RPMI8226 (cell line): ENCODE measurements at places on chromosomes 11 and 22.
A peak's percentile ranks its signal among the peaks of the same experiment; 100 is the strongest.

- no peak for DNase-seq
Observed at GRCh38 chr11:7019500-7020182, 505 bp downstream of the ZNF214 start.

DNA sequence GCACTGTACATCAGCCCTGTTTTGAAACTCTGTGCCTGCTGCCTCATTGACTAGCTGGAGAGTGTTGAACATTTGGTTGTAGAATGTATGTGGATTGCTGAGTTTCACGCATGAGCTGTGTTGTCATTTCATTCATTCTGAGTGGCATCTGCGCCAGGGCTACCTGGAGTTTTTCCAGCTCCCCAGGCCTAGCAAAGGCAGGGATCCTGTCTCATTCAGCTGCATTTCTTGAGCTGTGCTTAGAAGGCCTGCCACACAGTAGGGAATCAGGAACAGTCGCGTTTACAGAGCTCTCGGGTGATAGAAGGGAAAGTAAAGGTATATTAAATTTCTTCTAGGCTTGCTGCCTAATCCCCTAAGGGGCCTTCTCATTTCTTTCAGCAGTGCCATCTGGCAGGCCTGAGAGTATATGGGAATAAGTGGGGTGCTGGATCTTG lies 44.3 kb downstream of the PTPRJ start:
- DNase-seq, result no peak

- DNase-seq, result no peak
Observed at GRCh38 chr22:22810018-22810427, 77.6 kb upstream of the IGLL5 start.

DNA sequence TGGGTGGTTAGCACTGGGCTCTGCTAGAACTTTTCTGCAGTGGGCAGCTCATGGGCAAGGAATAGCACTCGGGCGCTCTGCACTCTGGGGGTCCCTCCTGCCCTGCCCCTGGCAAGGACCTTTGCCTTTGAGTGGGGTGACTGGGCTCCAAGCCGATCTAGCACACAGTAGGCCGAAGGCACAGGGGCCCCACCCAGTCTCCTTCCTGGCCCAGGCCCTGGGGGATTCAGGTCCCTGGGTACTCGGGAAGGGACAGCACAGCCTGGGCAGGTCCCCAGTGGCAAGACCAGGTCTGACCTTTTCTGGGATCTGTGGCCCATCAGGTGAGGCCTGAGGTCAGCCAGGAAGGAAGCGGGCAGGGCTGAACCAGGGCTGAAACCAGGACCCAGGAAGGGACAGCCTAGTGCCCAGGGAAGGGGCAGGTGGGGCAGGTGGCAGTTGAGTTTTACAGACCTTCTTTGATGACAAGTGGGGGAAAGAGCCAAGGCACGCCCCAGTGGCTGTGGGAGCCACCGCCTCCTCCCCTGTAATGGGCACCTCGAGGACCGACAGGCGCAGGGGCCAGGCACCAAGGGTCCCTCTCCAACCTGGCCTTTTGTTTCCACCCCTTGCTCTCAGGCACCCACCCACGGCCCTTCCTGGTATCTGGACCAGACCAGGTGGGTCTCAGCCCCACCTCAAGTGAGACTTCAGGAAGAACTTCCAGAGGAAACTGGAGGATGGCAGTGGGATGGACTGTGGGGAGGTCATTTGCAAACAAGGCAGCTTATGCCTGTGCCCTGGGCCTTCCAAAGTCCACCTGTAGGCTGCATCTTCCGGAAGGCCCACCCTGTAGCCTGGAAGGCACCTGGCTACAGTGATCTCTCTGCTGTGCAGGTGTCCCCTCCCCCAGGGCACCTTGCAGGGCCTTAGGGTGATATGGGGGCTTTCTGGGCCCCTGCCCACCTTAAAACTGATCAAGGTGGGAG lies 883 bp upstream of the AIFM3 start:
- no peak for DNase-seq

DNA sequence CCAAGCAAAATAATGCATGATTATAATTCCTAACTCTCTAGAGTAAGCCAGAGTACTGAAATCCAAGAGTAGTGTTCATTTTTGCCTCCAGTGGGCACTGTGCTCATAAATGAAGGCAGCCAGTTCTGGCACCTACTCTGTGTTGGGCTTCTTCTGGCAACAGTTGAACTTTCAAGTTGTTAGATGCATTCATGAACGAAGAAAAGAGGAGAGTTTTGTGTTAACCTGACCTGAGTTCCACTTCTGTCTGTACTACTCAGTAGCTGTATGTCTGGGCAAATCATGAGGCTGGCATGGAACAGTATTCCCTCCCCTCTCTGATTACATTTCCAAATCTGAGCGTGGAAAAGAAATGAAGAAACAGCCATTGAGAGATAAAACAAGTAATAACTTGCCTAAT lies 20.3 kb upstream of the TENM4 start:
- peak; percentile 47 for DNase-seq

DNA sequence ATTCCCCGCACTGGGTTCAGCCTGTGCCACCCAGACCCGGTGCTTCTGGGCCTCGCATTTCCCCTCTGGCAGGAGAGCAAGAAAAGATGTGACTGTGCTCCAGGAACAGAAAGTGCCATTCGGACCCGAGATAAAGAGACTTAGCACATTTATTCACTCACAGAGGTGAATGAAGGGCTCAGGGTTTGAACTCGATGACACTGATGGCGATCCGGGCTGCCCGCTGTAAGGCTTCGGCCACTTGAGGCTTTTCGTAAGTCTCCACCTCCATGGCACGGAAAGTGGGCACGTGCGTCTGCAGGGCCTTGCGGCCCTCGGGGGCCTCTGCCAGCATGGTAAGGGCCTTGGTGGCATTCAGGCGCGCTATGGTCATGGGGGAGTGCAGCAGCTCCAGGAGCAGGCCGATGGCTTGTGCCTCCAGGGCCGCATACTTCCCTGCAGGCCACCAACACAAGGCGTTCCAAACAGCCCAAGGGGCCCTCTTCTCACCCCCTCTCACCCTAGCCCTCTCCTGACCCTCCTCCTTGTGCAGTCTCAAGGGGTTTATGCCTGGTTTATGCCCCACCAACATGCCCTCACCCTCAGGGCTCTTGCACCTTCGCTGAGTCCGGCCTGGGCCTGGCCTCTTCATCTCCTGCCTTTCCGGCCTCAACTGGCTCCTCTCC lies 10.9 kb upstream of the GNAZ start:
- no peak for DNase-seq

- DNase-seq, result no peak
Observed at GRCh38 chr11:94581926-94582325, 14.8 kb downstream of the PIWIL4 start.

DNA sequence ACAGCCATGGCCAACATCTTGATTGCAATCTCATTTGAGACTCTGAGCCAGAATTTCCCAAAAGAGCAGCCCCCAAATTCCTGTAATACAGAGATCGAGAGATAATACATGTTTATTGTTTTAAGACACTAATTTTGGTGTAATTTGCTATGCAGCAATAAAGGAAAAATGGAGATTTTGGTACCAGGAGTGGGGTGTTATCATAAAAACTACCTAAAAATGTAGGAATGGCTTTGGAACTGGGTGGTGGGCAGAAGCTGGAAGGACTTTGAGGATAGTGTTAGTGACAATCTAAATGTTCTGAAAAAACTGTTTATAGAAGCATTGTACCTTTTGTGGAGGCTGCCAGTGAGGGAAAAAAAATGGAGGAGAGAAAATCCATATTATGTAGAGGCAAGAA lies 32.4 kb downstream of the C11orf96 start:
- DNase-seq, result no peak

GRCh38 chr11:65111744-65112545 lies at the start of gene TM7SF2:
TSS of gene TM7SF2 (plus strand) at chr11:65111872. CDS start at chr11:65112016, 144 bp downstream.
- peak; percentile 100 for DNase-seq

DNA sequence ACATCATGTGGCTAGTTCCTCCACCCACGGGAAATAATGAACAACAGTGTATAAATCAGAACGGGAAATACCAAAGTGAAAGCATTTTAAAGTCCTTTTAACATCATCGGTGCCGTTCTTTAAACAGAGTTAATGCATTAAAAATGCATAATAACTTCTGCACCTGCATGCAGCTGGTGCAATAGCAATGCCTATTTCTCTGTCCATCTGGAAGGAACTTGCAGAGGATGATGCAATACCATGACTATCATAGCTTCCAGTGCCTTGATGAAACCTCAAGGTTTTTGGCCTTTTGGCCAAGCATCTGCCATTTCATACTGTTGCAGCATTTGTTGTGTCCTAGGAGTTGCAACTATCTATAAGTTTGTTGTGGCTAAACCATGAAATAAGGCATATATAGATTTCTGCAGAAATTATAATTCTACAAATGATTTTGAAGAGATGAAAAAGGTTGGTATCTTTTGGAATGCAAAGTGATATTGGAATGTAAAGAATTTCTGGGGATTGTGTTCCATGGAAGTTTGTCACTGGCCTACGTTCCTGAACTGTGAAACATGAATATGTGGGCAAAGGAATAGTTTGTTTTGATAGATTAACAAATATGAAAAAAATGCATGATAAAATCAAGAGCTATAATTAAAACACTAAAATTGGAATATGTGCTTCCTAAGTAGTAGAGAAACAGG lies 9.8 kb upstream of the EIF3F start:
- no peak for DNase-seq

GRCh38 chr11:106177311-106177710 lies 99.8 kb downstream of the AASDHPPT start:
- no peak for DNase-seq

GRCh38 chr11:28483072-28483867 lies 375.1 kb downstream of the METTL15 start:
- no peak for DNase-seq

DNA sequence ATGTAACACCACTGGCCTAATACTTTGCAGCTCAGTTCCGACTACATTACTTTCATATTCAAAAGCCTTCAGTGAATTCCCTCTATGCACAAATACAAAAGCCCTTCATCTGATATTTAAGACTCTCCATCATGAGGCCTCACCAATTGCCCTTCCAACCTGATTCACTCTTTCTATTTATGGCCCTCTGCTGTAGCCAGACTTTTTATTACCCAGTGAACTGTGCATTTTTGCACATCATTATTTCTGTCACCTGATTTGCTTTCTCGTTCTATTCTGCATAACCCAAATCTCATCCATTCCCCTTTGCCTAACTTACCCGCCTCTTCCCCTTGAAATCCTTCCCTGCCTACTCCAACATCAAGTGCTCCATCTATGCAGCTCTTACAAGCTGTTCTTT lies 78.3 kb downstream of the BBOX1 start:
- no peak for DNase-seq

DNA sequence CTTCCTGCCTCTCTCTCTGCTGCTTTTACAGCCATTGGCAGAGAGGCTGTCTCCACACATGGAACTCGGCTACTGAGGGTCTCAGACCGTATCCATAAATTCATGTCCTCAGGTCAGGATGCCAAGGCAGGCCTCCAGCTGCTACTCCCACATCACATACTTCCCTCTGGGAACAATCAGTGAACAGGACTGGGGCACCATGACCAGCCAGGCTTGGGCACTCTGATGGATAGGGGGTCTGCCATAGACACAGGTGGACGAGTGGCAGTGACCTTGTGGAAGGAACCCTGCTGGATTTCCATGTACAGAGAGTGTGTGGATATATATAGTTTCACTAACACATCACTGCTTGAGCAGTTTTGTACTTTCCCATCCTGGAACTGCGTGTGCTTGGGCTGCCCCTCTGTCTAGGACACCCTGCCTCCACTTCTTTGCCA lies 97.7 kb upstream of the PARVA start:
- DNase-seq, result no peak

- DNase-seq, result peak; percentile 65
Observed at GRCh38 chr11:68296344-68297051, 15.9 kb upstream of the LRP5 start.

- DNase-seq, result peak; percentile 66
Observed at GRCh38 chr11:65793144-65793581, 6.3 kb downstream of the OVOL1 start.

DNA sequence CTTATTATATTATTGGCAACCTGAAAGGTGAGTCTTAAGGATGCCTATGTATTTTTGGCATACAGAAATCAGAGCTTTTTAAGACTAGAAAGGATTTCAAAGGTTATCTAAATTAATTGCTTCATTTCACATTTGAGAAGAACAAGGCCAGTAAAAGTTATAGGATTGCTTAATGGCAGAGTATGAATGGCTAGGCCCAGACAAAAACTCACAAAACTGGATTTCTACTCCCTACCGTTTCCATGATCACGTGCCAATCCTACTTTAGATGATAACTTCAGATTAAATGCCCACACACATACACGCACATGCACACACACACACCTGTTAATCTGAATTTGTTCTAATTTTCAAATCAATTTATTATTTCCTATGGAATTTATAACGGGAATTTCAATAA lies 1.8 kb upstream of the PDE3B start:
- DNase-seq, result no peak

- DNase-seq, result peak; percentile 75
Observed at GRCh38 chr11:36427876-36428275, 82.2 kb downstream of the TRAF6 start.

GRCh38 chr11:124285610-124286344 lies 28.0 kb downstream of the OR8D1 start:
- DNase-seq, result no peak

DNA sequence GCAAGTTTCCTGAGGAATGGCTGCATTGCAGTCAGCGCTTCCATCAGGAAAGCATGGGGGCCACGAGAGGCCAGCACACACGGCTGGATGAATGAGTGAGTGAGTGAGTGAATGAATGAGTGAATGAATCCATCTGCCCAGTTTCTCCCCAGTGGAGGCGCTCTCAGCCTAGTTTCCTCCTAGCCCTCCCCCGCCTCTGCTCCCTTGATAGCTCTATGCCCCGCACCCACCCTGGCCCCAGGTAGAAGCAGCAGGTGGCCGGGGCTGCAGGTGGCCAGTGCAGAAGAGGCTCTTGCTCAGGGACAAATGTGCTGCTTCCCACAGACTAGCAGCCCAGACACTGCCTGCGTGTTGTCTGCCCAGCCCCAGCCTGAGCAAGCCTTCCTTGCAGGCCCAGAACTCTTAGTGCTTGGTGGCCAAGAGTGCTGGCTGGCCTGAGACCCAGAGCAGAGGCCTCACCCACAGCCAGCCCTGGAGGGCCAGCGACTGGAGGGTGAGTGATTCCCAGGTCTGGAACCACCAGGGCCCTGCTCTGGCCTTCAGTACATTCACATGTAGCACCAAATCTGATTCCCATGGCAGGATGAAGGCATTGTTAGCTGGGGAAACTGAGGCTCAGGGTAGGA lies 31.1 kb upstream of the PDGFB start:
- DNase-seq, result peak; percentile 82

DNA sequence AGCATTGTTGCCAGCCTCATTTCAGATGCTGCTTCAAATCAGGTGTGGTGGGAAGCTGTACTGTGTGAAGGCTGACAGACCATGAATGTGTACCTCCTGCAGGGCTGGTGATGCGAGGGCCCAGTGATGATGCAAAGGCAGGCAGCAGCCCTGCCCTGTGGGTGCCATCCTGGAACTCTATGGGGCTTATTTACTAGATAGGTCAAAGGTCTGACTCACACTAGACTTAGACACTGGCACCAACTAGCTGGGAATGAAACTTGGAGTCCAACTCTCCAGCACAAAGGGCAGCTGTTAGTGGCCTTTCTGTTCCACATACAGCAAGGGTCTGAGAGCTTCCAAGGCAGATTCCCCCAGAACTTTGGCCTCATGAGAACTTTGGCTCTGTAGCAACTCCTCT lies 138.4 kb downstream of the TTC17 start:
- DNase-seq, result no peak

GRCh38 chr11:17781221-17781620 lies 46.6 kb downstream of the KCNC1 start:
- DNase-seq, result no peak

GRCh38 chr11:33307984-33308383 lies 50.8 kb downstream of the HIPK3 start:
- DNase-seq, result no peak
